Stimulated activated naive CD4-positive, alpha-beta T cell treated with Interleukin-2 at 50 U/mL for 16 hours (primary cell): ENCODE measurements at places on chromosomes 2 and 18.

GRCh38 chr18:32010124-32010721 lies 8.4 kb upstream of the RNF125 start:
- DNase-seq, result no peak

- DNase-seq, result no peak
Measured at GRCh38 chr2:199465988-199466691, 8.4 kb upstream of the SATB2 start.

- DNase-seq, result no peak
Measured at GRCh38 chr2:236946871-236947270, 138.8 kb upstream of the COPS8 start.

DNA sequence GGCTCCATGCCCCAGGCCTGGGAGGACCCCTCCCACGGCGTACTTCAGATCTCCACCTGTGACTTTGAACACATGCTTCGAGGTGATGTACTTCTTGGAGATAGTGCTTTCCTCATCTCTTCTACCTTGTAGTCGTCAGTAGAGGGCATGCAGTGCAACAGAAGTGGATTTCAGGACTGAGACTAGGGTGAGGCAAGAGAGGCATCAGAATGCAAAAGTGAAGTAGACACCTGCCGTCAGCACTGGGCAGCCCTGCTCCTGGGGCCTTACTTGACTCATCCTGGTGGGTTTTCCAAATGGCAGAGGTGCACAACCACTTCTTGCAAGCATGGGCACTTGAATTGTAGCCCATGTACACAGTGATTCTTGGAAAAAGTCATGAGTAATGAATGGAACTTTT lies 258.8 kb downstream of the NEDD4L start:
- DNase-seq, result no peak

GRCh38 chr2:230203110-230203676 lies 16.6 kb downstream of the SP110 start:
- DNase-seq, result peak; percentile 19

DNA sequence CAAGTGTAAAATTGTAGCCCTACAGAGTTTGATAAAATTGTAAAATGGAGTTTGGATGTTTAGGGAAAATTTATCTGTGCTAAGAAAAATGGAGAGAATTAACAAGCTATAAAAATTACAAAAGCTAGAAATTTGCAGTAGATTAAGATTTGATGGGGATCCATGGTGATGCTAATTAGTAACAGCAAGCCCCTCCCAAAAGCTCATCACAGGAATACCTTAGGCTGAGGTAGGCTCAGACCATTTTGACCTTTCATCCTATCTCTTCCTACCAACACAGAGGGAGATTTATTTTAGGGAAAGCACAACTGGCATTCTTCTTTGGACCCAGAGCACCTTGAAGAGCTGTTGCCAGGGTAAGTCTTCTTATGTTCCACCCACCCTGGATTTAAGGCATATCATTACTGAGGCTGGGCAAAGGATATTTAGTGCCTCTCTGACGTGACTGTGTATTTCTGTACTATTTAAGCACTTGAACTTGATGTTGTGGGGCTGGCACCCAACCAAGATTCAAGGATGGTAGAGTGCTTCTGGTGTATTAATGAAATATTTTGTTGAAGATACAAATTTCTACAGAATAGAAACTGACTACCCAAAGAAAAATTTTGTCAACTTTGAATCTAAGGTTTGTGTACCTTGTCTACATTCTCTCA lies 70.8 kb upstream of the SLC39A10 start:
- no peak for DNase-seq

DNA sequence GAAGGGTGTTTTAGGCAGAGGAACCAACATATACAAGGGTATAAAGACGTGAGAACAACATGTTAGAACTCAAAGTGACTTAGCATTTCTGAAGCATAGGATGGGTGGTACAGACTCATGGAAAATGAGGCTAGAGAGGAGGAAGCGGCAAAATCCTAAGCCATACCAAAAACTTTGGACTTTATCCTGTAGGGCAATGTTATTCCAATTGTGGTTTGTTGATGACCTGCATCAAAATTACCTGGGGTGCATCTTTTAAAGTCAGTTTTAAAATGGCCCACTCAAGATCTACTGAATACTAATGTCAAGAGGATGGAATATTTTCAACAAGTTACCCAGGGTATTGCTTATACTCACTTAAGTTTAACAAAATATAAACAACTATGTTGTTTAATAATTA lies 34.8 kb downstream of the RAPH1 start:
- DNase-seq, result no peak

DNA sequence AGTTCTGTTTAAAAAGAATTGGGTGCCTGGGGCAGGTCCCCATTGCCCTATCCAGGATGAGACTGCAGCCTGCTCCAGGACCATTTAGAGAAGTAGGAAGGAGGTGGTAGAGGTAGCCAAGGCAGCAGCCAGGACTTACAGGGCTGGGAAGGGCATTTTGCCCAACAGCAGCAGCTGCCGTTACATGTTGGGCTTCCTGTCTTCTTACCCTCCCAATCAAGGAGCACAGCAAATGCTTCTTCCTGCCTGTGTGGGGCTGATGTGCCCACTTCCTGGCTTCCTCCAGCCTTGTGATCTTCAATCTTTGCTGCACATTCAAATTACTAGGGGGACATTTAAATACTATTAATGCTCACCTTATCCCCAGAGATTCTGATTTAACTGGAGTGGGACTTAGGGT lies 112.0 kb downstream of the QPCT start:
- no peak for DNase-seq
